Colonic mucosa (tissue), 4 donors: ENCODE measurements at places on chromosomes 1 and 21. TPM values are rescaled to one million over a fixed set of nuclear protein-coding genes. Genes with fewer than 3 reads are reported as not detected.

The RNU1-4 gene
- 2,517 TPM for total RNA-seq

GRCh38 chr1:38451541-38451993 lies 405.0 kb upstream of the POU3F1 start:
- no peak for DNase-seq

- DNase-seq, result no peak
These were observed 17.0 kb upstream of the OLFML2B start for GRCh38 chr1:162040657-162041056.

DNA sequence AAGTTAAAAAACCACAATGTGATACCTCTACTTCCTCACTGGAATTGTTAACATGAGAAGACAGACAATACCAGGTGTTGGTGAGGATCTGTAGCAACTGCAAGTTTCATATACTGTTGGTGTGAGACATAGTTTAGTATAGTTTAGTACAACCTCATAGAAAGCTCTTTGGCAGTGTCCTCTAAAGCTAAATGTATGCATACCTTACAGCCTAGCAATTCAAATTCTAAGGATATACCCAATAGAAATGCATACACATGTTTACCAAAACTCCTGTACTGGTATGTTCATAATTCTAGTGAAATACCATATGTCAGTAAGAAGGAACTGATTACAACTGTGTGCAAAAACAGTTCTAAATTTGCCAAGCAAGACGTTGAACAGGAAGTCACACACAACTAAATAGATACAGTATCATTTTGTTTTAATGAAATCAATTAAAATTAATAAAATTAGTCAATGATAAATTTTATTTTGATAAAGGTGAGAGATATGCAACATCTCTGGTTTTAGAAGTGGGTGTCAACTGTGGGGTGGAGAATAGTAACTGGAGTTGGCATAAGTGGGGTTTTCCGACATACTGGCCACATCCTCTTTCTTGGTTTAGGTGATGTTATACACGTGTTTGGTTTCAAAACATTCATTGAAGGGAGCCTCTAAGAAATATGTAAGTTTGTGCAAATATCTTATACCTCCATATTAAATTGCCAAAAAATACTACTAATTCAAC lies 450.7 kb downstream of the PTPRC start:
- DNase-seq, result no peak

DNA sequence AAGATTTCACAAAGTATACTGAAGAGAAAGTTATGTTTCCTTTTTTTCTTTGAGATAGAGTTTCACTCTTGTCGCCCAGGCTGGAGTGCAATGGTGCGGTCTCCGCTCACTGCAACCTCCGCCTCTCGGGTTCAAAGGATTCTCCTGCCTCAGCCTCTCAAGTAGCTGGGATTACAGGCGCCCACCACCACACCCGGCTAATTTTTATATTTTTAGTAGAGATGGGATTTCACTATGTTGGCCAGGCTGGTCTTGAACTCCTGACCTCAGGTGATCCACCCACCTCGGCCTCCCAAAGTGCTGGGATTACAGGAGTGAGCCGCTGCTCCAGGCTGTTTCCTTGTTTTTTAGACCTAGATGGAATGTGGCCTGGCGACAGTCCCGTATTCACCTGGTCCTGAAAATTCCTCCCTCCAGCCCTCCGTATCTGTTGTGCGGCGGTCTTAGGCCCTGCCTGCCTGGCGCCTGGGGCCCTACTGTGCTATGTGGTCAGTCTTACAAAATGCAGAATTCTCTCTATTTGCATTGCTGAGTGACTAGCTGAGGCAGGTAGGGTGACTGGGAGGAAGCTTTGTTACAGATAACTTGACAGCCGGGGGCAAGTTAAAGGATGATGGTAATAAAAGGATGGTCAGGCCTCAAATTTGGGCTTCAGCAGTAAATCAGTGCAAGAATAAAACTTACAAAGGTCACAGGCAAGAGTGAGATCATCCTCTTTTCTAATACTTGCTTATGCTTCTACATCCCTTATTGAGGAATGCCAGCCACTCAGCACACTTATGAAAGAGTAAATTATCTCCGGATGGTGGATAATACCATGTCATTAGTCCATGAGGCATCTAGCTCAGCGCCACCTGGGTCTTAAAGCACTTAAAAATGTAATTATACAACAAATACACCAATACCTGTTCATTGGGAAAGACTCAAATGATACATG lies 30.3 kb downstream of the PARK7 start:
- no peak for DNase-seq
